ENCODE measurements at places on chromosomes 1 and 21.

- DNase-seq, result no peak
Observed at GRCh38 chr1:181969902-181970301, 91.6 kb downstream of the ZNF648 start.

- no peak for DNase-seq
Observed at GRCh38 chr1:23362218-23362713, 7.4 kb downstream of the ZNF436 start.

GRCh38 chr21:41650526-41651145 is 116.2 kb downstream of the RIPK4 start:
- no peak for DNase-seq

DNA sequence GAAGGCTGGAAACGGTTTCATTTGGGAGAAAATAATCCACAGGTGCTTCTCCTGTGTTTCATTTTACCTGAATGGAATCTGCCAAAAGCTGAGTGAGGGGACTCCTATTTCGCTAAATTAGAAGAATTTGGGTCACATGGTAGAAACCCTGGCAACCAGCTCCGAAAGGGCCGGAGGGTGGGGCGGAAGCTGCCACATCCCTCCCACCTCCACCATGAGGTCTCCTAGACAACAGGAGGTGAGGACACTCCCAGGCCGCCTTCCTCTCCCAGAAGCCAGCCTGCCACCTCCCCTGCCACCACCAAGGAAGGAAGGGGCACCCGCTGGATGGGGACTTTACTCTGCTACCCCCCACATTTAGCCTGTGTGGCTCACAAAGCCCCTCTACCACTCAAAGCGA is 199.9 kb upstream of the ZC3H12A start:
- no peak for DNase-seq

- no peak for DNase-seq
Observed at GRCh38 chr1:238628110-238628509, 737.4 kb upstream of the ZP4 start.

DNA sequence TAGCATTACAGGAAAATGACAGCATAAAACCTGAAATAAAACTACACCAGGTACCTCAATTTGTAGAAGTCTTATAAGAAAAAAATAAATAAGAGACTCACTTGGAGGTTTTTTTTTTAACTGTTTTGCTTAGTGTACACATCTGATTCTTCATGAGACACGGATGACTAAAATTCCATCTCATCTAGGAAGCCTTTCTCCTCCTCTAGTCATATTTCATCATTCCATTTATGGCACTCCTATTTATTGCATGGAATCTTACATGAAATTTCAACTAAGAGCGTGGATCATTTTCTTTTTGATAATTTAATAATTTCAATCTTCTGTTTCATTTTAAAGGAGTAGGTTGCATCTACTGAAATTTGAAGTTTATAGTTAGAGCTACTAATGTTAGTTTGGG is 1.6 kb upstream of the PTGS2 start:
- no peak for DNase-seq
